ENCODE measurements at places on chromosomes 7 and 10.

DNA sequence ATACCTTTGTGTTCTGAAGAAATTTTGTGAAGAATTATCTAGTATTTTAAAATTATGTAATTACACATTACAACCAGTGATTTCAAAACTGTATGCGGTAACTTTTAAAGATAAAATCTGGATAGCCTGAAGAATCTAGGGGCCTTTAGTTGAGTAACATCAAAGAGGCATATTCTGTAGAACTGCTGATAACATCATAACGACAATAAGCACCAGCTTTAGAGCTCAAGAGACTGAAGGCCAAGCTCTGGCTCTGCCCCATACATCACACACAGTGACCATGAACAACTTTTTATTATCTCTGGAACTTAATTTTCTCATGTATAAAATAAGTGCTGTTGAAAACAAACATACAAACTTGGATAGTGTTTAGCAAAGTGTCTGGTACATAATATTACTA is 121.1 kb upstream of the RHOBTB1 start:
- DNase-seq, result no peak

GRCh38 chr7:107953924-107954303 is 49.0 kb downstream of the LAMB1 start:
- DNase-seq, result no peak

DNA sequence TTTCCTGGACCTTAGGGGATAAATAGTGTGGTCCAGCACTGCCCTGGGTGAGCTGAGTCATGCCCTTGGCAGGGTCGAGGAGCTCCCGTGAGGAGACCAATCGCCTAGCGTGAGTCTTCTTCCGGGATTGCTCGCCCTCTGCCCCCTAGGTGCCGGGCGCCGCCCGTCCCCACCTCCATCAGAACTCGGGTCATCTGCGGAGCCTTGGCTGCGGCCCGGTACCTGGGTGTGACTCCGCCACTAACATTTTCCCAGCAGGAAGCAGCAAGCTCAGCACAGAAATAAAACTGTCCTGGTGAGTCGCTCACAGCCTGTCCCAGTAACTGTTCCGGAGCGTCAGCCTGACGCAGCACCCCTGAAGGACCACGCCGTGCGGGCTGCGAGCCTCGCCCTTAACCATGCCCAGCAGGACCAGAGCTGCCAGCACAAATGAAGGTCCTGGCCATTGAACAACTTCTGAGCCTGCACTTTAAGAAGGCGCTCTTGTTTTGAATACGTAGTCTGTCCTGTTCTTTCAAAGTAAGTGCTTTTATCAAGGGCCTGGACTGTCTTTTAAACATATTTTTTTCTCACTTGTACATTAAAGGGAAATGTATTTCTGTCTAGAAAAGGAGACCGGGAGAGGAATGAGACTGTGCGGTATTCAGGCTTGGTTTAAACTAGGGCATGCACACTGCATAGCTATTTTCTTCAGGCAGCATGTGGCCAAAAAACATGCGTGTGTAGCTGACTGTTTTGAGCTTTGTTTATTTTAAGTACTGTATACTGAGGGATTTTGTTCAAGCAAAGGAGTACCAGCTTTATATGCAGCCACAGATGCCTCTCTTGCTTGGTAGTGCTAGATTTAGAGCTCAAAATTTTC is 136.7 kb downstream of the HECW1 start:
- no peak for DNase-seq

DNA sequence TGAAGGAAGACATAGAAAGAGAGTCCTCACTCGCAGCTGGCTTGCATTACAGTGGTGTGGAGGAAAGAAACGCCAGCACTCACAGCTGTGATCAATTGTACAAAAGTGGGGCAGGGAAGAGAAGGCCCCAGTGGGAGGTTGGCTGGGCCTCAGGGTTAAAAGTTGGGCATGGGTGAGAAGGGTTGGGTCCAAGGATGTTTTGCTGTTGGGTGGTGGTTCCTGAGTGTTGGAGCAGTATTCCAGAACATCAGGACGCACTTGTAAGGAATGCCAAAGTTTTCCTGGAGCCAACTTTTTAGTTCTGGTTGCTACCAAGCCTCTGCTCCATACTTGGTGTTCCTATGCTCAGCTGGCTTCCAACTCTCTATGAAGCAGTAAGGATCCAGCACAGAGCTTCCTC is 55.4 kb upstream of the MKRN1 start:
- no peak for DNase-seq

DNA sequence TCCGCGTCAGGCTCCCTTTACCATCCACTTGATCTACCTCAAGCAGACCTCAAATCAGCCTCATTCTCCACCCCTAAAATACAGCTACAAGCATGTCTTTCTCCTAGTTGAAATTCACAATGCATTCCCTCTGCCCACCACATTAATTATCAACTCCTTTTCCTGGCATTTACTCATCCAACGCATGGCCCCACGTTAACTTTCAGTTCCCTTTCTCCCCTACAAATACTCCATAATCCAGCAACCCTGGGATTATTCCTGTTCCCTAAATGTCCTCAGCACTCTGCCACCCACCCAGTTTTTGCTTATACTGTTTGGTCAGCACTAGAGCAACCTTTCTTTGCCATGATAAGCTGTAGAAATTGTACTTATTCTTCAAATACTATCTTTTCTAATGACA is 5.7 kb upstream of the VIM start:
- DNase-seq, result no peak

GRCh38 chr7:74138334-74138867 is 35.8 kb upstream of the EIF4H start:
- DNase-seq, result no peak

- peak; percentile 73 for DNase-seq
Measured at GRCh38 chr10:101141616-101142532, 10.8 kb downstream of the TLX1 start.

GRCh38 chr7:7953806-7954205 is 14.8 kb upstream of the GLCCI1 start:
- no peak for DNase-seq

- no peak for DNase-seq
Measured at GRCh38 chr10:75439811-75440210, 8.4 kb downstream of the LRMDA start.

GRCh38 chr10:9515922-9516321 is 1461.4 kb downstream of the GATA3 start:
- no peak for DNase-seq

GRCh38 chr10:76874176-76874575 is 763.4 kb downstream of the KCNMA1 start:
- no peak for DNase-seq

DNA sequence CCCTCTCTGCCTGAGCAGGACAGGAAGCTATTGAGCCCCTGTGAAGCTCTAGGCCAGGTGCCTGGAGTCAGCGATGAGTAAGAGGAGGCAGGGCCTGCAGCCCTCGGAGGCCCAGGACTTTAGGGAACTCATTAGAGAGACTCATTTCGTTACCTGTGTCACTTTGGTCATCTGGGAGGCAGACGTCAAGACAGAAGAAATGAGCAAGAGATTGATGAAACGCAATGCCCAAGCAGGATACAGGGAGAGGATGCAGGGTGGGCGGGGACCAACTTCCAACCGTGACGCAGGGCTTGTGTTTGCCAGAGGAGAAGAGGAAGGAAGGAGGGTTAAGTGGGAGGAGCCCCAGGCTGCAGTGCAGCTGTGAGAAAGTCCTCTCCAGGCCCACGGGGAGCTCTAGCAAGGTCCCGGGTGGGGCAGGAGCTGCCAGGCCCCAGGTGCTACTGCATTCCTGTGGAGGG is 26.4 kb upstream of the GNA12 start:
- DNase-seq, result no peak

- no peak for DNase-seq
Measured at GRCh38 chr10:77320971-77321471, 316.6 kb downstream of the KCNMA1 start.

DNA sequence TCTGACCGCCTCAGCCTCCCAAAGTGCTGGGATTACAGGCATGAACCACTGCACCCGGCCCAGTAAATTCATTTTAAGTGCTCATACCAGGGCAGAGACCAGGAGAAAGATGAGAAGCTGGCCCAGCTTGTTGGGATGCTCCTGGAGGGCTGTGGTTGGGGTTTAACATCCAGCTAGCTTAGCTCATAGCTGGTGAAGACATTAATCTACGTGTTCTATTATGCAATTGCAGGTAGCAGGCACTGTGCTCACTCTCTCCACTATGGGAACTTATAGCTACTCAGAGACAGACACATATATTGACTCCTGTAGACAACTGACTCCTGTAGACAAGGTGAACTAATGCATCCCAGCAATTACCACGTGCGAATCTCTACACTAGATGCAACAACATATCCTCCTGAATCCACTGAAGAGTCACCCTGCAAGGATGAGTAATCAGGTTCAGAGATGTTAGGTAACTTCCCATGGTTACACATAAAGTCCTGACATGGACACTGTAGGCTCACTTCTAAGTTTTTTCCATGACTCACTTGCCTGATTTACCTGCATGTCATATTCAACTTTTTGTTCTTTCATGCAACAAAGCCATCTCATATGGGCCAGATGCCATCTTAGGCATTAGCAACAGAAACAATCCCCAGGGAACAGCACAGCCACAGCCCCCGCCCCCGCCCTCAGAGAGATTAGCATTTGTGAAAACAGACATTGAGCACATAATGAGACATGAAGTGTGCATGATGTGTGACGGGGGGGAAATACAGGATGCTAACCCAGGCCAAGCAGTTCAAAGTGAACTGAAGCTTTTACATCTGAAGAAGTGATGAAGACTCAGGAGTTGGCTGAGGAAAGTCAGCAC is 37.2 kb downstream of the ERLIN1 start:
- peak; percentile 32 for DNase-seq

Data from activated naive CD4-positive, alpha-beta T cell (primary cell).